ENCODE measurements at places on chromosomes 2 and 18.
A peak's percentile ranks its signal among the peaks of the same experiment; 100 is the strongest.

DNA sequence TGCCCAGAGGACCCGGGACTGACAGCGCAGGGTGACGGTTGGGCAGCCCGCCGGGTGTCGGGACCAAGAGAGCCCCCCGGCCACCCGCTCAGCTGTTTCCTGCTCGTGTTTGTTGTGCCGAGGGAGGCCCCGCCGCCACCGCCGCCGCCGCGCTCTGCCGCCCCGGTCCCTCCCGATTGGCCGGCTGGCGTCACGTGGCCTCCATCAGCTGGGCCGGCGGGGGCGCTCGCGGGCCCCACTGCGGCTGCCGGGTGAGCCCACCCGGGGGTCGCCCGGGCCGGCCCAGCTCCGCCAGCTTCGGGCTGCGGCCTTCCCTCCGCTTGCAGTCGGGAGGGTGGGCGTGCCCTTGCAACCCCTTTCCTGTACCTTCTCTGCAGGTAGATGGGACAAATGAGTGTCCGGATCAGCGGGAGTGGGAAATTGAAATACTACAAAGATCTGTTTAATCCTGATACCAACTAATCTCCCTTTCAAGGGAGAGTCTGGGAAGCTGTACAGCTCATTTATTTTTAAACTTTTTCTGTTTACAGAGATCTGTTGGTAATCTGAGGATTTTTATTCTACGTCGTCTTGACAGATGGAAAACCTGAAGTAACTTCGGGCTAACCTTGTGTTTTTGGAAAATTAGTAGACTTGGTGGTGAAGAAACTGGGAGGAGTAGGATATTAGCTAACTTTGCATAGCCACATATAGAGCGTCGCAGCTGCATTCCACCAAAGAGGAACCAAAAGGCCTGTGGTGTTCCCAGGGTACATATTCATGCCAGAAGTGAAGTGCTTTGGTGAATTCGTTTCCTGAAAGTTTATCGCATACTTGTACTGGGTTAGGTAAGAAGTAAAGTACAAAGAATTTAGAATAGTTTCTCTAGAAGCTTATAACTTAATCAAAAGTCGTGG is 1.2 kb downstream of the YPEL5 start:
- DNase-seq: peak; percentile 48

DNA sequence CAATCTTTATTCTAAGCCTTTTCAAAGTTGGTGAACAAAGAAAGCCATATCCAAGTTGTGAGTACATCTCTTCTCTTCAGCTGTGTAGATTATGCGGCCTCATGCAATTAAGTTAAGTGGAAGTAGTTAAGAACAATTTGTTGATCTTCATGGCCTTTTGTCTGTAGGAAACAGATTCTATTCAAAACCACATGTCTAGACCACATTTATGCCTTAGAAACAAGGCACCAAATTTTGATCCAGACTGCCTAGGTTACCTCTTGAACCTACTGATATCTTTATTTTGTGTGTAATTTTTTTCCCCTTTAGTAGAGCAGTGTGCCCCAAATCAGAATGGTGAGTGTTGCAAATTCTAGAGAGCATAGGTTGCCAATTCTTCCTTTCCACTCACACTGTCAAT is 101.6 kb upstream of the CERS6 start:
- DNase-seq: no peak

GRCh38 chr2:54332386-54332785 is 76.4 kb upstream of the TSPYL6 start:
- DNase-seq: no peak

- DNase-seq: no peak
Observed at GRCh38 chr18:78510636-78511035, 469.0 kb upstream of the SALL3 start.

GRCh38 chr2:62423883-62424458 is 82.0 kb downstream of the TMEM17 start:
- no peak for DNase-seq

DNA sequence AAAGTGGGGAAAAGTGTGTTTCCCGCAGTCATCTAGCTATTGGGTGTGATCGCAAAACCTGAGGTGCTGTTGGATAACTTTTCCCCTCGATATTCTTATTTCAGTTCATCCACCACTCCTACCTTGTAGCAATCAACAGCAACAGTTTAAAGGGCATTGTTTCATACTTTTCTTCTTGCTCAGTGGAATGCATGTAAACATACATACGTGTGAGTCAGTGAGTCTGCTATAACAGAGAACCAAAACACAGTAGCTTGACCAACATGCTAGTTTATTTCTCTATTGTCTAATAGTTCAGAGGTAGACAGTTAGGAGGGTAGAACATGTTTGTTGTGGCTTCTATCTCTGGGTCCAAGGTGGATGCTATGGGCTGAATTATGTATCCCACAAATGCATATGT is 77.6 kb upstream of the FOXI3 start:
- DNase-seq: no peak

- DNase-seq: no peak
Observed at GRCh38 chr18:56199580-56200330, 438.6 kb downstream of the TXNL1 start.

DNA sequence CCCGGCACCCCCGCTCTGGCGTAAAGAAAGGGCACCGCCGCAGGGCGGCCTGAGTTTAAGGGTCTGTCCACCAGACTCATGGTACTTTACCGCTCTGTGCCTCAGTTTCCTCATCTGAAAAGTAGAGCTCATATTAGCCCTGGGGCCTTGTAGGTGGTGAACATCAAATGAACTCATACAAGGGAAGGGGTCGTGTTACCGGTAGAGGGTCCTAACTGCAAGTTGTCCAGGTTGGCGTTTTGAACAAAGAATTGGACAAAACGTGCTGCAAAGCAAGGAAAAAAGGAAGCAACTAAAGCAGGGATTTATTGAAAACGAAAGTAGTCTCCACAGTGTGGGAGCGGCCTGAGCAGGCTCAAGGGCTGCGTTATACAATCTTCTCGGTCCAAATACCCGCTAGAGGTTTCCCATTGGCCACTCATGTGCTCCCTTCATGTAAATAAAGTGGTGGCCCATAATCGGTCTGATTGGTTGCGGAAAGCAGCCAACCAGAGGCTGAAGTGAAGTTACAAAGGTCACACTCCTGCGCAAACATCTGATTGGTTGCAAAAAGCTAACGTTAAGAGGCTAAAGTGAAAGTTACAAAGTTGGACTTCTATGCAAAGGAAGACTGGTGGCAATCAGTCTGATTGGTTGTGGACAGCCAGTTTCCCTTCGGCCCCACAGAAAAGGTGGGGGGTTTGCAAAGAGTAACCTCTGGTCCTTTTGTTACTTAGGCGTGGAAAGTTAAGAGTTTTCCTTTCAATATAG is 80.7 kb upstream of the LDLRAD4 start:
- no peak for DNase-seq

DNA sequence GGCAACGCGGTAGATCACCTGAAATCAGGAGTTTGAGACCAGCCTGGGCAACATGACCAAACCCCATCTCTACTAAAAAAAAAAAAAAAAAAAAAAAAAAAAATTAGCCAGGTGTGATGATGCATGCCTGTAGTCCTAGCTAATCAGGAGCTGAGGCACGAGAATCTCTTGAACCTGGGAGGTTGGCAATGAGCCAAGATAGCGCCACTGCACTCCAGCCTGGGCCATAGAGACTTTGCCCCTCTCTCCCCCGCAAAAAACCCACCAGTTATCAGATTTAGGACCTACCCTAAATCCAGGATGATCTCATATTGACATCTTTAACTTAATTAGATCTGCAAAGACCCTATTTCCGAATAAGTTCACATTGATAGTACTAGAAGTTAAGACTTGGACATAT is 29.2 kb upstream of the LDAH start:
- no peak for DNase-seq

GRCh38 chr18:63997606-63998005 is 27.7 kb downstream of the SERPINB8 start:
- DNase-seq: peak; percentile 91

DNA sequence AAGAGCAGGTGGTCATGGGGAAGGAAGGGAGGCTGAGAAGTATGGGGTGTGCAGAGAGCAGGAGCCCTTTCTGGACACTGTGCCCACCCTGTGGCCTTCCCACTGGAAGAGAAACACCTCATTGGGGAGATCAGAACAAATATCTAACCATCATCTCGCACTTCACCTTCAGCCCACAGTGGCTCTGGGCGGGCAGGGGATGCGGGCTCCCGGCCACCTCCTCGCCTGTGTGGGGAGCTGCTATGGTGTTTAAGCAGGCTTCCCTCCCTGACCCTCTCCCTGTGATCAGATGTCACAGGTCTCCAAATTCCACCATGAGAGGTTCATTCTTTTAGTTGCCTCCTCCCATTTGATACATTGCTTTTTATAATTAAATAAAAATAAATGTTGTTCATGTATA is 5.0 kb downstream of the FBLN7 start:
- no peak for DNase-seq

DNA sequence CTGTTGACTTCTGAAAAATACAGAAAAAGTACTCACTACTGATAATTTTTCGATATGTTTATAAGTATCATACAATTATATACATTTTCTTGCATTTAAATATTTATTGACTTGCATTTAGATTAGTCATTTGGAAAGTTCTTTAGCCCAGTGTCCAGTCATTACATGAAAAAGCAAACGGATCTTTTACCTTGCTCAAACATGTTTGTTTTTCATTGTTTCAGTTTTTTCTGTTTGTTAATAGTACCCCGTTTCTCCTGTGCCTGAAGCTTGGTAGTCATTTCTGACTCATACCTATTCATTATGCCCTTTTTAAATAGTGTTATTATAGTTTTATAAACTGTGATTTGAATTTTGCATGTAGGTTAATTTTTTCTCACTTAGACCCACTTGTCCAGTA is 28.1 kb downstream of the CEP192 start:
- DNase-seq: no peak

- DNase-seq: no peak
Observed at GRCh38 chr18:79399275-79400081, 3.7 kb downstream of the NFATC1 start.

DNA sequence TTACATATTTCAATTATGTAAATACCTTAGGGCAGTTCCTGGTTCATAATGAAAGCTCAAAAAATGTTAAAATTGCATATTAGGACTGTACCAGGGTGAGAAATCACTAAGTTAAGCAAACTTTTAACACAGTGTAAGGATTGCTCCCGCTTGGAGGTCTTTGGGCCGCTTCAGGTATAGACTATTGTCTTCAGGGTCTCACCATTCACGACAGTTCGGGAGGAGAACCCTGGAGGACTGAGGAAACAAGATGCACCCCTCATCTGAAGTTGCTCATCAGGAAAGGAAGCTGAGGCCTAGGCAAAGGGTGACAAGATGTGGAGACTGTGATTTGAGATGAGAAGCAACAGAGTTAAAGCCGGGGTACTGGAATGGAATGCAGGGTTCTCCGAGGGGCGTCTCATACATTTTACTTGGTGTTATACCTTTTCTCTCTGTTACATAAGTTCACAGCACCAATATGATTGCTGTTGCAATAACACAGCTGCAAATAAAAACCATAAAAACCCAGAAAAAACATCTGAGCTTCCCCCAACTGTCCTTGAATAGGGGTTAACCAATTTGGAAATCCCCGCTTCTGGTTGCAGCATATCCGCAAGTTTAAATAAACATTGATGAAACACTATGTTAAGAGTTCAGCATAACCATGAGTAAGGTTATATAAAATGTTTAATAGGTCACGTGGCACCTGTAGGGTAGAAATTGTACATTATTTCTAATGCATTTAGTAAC is 40.1 kb downstream of the FBXO48 start:
- no peak for DNase-seq

DNA sequence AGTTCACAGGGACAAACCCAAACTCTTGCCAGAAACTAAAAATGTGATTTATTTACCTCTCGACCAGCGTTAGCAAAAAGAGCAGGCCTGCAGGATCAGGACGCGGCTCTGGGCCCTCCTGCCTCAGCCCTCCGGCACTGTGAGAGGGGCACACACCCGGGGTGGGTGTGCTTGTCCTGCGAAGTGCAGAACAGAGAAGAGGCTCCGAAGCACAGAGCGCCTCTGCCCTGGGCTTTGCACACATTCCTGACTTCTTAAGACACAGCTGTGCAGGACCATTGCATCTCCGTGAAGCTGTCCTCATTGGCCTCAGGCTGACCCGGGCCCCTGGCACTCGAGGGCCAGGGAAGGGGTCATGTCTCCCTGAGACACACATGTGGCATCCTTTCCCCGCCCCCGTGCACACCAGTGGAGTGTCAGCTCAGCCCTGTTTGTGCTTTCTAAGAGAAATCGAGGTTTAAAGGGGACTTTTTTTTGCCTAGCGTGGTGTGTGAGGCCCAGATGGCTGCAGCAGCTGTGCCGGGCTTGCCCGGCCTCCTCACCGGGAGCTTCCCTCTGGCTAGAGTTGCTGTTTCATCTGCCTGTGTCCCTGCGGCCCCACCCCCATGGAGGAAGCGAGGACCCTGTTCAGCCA is 9.9 kb upstream of the NFATC1 start:
- no peak for DNase-seq

DNA sequence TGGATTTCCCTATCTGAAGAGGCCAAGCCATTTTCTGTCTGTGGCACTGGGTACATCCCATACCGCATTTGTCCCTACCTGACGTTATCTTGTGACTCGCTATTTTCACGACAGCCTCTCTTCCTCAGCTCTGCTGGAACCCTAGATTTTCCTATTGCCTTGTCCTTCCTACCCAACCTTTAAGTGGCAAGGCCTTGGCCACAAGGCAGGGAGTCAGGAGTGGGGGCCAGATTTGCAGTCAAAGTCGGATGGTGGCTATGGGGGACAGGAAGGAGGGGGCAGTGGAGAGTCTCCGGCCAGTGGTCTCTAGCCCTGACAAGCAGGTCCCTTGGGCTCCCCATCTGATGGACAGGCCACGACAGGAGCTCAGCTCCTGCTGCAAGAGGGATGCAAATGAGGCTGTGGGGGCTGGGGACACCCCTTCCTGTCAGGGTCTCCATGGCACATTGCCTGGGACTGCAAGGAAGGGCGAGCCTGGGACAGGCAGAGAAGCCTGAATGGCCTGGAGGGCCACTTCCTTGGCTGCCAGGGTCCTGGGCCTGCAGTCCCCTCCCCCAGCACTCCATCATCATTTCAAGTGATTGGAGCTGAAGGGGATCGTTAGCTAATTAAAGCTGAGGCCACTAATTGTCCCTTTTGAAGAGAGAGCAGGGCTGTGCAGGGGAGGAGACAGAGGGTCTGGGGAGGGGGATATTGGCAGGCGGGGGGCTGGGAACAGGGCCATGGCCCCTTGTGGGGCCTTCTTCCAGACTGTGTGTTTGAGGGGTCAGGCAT is 6.3 kb upstream of the ECEL1 start:
- DNase-seq: no peak

GRCh38 chr2:69628325-69629021 is 15.1 kb downstream of the AAK1 start:
- DNase-seq: no peak

DNA sequence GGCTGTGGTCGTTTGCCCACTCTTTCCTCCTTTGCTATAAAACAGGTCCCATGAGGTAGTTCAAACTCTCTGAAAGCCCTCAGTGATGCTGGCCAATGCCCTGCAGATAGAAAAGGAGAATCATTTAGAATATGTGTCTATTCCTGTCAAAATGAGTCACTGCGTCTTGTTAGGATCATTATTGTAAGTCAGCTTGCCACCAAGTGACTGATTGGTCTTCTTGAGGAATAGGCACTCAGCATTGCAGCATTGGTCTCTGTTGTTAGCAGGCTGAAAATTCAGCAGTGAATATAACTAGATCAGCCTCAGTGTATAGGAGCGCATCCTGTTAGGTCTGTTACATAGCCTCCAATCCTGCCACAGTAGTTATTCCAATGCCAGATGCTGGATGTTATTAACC is 28.9 kb downstream of the PRKRA start:
- no peak for DNase-seq

Data from kidney glomerular epithelial cell (primary cell).